ENCODE measurements at places on chromosomes 1 and 21.

- DNase-seq, result no peak
These were observed 60.1 kb upstream of the PTGS2 start for GRCh38 chr1:186740324-186740723.

DNA sequence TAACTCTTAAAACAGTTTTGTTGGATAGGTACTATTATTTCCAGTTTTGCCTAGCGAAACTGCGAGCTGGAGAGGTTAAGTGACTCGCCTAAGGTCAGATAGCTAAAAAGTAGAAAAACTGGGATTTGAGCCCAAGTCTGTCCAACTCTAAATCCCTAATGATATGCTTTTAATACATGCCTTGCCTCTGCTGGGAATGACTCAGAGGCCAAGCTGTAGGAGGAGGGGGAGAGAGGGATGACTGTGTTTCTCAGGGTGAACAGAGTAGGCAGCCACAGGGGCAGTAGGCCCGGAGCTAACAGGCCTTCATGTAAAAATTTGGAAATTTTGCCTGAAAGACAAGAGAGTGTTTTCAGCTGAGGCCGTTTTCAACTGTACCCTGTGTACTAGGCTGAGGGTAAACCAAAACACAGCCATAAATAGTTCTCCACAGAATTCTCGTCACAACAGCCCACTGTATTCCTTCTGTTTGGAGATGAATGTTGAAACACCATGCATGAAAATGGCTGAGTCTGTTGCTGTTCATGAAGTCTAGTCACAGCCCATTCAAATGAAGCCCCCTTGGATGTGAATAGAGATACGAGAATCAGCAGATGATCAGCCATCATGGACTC is 107.5 kb upstream of the HOOK1 start:
- no peak for DNase-seq

- DNase-seq, result no peak
These were observed 9.0 kb downstream of the TIMM17A start for GRCh38 chr1:201964261-201964660.

GRCh38 chr1:230809256-230809990 is 58.9 kb downstream of the C1orf198 start:
- no peak for DNase-seq

- DNase-seq, result no peak
These were observed 13.6 kb downstream of the ATP1B1 start for GRCh38 chr1:169120066-169120465.

Data from OCI-LY7 (cell line).